ENCODE measurements at places on chromosomes 4 and X.

GRCh38 chr4:112321776-112322684 lies 24.9 kb downstream of the ALPK1 start:
- DNase-seq = peak; percentile 61

GRCh38 chrX:53234484-53234883 lies 9.5 kb upstream of the KDM5C start:
- DNase-seq = no peak

GRCh38 chrX:49238735-49239134 lies 3.5 kb downstream of the CCDC22 start:
- DNase-seq = peak; percentile 11

DNA sequence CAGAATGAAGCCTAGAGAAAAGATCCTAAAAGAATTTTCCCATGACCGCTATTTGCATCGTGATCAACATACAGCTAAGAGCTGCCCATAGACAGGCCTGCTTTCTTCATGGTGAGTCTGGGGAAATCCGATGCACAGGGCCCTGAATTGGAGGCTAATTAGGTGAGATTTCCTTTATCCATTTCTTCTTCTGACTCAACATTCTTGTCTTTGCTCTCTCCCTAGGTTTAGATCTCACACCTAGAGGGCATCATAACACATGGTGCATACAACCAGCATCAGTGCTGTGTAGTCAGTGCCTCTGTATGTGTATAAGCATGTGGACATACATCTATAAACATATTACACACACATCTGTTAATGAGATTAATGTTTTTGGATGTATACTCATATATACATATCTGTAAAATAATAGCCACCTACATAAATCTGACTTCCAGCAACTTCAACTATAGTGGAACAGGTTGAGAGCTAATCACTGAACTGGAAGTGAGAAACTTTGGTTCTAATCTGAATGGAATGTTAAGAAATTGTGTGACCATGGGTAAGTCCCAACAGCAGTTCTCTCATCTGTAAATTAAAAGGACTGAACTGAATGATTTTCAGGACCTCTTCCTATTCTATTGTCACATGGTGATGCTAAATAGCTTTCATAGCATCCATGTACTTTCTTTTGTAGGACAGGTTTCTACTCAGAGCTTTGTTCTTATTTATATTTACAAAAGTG lies 17.5 kb downstream of the GATB start:
- DNase-seq = no peak

DNA sequence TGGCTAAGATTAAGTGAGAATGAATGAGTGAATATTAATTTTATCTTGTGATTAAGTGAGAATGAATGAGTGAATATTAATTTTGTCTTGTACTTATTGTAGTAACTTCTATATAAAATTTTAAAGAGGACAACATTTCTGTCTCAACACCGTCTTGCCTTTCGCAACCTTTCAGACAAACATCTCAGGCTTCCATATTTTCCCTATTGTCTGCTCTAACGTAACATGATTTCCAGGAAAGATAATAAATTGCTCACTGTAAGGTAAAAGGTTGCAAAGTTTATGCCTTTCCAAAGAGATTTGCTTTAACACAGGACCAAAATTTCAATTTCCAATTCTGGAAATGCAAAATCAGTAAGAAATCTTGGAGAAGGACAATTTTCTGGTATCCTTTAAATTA lies 41.7 kb upstream of the SLC39A8 start:
- no peak for DNase-seq

DNA sequence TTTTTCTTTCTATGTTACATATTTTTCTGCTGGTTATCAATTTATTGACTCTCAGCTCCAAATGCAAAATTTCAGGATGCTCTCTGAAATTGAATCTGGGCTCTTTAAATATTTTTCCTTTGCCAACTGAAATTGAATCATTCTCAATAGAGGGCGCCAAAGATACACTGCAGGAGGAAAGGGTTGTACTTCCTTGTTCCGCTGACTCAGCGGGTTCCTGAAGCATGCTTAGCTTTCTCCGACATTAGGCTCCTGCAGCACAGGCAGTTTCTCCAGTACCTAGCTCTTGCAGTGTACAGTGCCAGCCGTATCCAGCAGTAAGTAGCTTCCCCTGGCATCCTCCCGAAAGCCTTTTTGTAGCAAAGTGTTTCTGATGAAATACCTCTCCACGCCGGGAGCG lies 28.8 kb upstream of the CFAP47 start:
- peak; percentile 88 for DNase-seq

- no peak for DNase-seq
Observed at GRCh38 chr4:123843137-123843536, 446.5 kb downstream of the SPRY1 start.

DNA sequence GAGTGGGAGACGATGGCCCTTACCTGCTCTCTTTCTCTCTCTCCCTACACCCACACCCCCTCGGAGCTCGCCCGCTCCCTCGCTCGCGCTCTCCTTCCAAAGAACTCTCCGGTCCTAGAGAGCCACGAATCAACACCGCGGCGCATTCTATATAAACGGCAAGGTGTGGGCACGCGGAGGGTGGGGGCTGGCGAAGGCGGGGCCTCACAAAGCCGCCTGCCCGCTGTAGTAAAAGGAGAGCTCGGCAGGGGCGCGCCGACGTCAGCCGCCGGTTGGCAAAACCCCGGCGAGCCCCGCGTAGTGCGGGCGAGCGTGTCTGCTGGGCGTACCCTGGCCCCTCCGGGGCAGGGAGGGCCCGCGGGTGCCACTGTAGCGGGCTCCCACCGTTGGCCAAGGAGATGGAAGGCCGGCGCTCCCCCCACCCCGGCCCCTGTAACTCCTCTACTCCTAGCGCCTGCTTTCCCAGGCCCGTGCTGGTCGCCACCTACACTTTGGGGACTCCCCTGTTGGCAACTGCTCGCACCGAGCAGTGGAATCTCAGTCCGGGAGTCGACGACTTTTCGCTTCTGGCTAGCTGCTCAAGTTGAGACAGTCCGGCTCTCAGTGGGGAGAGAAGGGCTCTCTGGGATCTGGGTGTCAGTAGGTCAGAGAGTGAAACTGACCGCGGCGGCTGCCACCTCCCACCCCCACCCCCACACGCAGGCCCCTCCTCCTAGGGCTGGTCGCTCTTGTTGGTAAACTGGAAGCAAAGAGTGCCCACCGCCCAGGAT lies 325.5 kb upstream of the F9 start:
- DNase-seq = no peak

- DNase-seq = no peak
Observed at GRCh38 chr4:170087163-170087700, 2.5 kb downstream of the AADAT start.

GRCh38 chrX:107940095-107940494 lies 42.1 kb downstream of the TEX13B start:
- no peak for DNase-seq

GRCh38 chr4:118351851-118352827 lies 664 bp downstream of the PRSS12 start:
- peak; percentile 15 for DNase-seq

DNA sequence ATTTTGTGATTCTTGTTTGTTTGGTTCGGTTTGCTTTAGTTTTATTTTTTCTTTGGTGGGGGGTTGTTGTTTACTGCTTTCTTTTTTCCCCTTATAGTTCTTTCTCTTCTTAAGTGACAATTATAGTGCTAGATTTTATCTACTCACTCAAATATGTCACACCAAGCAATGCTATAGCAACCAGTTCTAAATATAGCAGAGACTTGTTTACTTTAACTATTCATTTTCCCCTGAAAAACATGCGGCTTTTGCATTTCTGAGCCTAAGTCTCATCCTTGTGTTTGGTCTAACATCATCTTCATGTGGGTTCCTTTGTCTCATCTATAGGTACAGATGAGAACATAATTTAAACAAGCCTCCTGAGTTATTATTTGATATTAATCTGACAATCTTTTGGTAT lies 676.6 kb downstream of the FAT4 start:
- no peak for DNase-seq

DNA sequence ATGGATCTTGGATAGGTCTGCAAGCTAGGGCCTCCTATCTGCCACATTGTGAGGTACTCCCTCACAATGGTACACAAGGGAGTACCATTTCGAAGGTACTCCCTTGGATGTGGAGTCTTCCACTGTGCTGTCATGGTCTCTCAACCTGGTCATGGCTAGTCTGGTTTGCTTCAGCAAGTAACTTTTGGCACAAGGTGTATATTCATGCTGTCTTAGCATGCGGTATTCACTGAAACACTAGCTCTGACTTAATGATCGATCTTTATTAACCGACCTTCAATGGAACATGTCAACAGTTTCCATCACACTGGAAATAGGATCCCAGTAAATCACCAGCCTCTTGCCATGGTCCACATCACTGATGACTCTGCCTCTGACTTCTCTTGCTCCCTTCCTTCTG lies 77.5 kb upstream of the HS3ST1 start:
- no peak for DNase-seq

- no peak for DNase-seq
Observed at GRCh38 chr4:24656906-24657305, 72.6 kb upstream of the DHX15 start.

- no peak for DNase-seq
Observed at GRCh38 chr4:153116291-153116680, 88.0 kb upstream of the TRIM2 start.

GRCh38 chr4:7412554-7412912 lies 22.2 kb downstream of the PSAPL1 start:
- DNase-seq = no peak

GRCh38 chr4:43718369-43718768 lies 730.2 kb downstream of the KCTD8 start:
- DNase-seq = no peak

DNA sequence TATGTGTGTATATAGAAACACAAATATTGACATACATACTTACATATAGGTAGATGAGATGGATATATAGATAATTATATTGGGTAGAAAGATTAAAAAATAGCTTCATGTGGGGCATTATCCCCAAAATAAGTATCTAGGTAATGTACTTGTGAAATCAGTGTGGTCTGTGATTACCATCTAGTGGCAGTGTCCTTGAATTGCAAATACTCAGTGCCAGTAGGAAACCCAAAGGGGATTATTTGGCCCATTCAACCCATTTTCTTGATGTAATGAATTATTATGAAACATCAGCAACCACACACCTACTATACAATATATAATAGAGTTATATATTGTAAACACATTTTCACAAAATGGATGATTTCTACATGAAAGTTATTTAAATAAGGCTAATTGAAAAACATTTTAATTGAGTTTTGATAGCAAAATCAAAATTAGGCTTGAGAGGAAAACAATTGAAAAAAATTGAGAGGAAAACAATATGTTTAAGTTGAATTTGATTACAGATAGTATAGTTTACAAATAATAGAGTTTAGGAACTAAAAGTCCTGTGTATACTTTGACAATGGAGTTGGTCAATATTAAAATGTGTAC lies 389.4 kb downstream of the GALNTL6 start:
- DNase-seq = peak; percentile 59

DNA sequence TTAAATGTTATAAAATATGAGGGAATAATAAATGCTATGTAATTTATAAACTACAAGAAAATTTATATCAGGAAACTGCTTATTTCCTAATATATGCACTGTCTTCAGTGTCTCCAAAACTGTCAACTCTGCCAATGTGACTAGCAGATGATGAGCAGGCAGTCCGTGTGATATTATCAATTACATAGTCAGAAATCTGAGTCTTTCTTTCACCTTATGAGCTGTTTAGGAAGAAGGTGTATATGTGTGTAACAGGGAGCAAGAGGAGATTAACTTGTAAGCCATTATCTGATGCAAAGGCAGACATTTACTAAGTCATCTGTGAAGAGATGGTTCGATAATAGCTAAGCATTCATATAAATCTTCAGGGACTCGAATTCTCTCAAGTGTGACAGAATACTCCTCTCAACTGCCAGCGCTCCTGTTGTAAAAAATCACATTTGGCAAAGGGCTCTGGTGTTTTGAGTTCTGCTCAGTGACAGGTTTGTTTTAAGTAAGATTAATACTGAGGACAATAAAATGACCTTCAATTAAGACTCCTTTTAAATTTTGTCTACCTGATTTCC lies 79.7 kb downstream of the SNCA start:
- no peak for DNase-seq

GRCh38 chr4:17447675-17448298 lies 64.1 kb downstream of the QDPR start:
- DNase-seq = peak; percentile 77

DNA sequence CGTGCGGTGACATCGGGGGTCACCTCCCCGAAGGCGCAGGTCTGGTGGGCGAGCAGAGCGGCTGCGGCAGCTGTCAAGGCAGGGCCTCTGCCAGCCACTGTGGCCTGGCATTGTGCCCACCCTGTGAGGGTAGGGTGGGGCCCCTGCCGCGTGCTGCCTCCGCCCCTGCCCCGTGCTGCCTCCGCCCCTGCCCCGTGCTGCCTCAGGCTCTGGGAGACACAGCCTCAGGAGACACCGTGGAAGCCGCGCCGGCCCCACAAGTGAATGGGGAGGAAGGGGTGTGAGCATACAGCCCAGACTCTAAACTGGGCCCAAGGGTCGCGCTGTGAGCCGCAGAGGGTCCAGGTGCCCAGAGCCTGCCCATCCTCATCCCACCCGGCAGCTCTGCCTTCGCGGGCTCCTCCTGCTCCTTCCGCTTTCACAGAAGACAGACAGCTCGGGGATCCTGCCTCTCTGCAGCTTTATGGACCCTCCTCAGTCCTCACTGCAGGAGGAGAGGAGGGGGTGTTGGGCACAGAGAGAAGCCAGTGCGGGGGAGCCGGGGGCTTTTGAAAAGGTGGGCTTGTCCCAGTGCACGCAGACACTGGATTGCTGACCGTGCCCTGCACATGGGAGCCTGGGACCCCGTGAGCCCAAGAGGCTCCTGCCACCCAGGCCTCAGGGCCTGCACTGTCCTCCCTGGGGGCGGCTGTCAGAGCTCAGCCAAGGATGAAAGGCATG lies 27.4 kb downstream of the PCGF3 start:
- no peak for DNase-seq

DNA sequence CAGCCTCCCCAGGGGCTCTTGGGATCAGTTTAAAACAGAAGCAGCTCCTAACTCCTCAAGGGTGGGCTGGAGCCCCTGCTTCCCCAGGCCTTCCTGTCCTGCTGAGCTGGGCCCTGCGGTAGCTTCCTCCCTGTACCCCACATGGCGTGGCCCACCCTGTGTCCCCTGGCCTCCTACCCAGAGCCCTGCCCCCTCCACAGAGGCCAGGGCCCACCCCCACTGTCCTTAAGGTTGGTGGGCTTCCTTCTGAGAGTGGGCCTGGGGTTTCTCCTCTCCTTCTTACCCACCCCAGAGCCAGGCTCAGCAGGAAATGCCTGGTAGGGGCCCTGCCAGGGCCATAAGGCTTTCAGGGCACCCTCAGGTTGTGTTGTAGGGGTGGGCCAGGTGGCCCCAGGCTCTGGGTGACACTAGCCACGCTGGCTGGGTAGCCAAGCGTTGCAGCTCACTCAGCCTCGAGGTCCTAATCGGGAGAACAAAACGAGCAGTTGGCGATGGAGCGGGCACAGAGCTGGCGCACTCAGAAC lies 11.6 kb downstream of the SH3BP2 start:
- no peak for DNase-seq

DNA sequence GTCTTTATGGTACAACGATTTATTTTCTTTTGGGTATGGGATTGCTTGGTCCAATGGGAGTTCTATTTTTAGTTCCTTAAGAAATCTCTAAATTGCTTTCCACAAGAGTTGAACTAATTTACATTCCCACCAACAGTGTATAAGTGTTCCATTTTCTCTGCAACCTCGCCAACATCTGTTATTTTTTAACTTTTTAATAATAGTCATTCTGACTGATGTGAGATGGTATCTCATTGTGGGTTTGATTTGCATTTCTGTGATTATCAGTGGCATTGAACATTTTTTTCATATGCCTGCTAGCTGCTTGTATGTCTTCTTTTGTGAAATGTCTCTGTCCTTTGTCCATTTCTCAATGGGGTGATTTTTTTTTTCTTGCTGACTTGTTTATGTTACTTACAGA lies 42.8 kb downstream of the UCHL1 start:
- DNase-seq = no peak

All from RKO (cell line).